GM04503 (cell line): ENCODE measurements at places on chromosomes 7 and 10.
A peak's percentile ranks its signal among the peaks of the same experiment; 100 is the strongest.

DNA sequence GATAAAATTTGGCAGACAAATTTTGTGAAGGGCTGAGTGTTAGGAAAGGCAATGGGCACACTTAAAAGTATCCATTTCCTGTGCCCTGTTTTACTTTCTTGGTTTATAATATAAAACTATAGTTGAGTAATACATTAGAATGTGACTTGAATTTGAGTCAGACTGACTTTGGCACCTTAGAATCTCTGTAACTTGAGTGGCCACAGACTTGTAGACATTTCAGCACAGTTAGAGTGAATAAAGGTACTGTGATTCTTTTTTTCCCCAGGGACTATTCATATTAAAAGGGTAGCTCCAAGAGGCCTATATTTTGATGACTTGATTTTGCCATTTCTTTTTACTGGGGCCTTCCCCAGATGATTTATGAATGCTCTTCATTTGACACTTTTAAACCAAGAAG lies 22.4 kb downstream of the GBF1 start:
- peak; percentile 44 for DNase-seq

DNA sequence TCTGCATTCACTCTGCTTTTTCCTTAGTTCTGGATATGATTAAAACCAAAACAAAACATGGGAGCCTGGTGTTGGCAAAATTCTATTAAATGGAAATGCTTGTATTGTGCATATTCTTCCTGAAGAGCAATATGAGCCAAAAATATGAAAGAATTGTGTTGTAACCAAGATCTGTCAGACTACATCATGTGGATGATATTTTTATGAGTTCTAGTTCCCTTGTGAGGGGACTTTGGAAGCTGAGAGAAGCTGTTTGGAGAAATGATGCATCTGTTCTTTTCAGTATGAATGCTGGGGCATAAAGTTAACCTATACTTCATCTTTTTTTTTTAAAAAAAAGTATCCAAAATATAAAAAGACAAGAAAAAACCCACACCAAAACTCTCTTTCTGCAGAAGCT lies 782.7 kb downstream of the ANKRD7 start:
- no peak for DNase-seq

DNA sequence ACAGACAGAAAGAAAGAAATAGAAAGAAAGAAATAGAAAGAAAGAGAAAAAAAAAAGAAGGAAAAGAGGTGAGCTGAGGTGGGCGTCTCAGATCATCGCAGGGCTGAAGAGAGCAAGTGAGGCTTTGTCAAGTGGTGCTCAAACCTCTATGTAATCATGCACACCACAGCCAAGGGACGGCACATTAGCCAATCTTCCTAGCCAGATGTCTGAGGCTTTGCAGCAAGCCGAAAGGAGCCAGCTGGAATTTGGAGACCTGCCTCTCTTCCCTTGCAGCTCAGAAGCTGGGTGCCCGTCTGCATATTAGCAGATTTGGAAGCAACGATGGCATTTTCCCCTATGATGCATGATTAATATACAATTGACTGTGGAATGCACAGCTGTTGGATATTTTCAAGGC lies 52.5 kb downstream of the ADRA2A start:
- DNase-seq: no peak

- peak; percentile 99 for DNase-seq
Measured at GRCh38 chr10:89373916-89374711, 3.7 kb upstream of the IFIT1B start.

- DNase-seq: no peak
Measured at GRCh38 chr7:113100121-113100603, 13.5 kb upstream of the GPR85 start.

GRCh38 chr10:16853809-16854208 lies 36.6 kb upstream of the RSU1 start:
- no peak for DNase-seq

GRCh38 chr7:128831178-128831993 lies 1.2 kb downstream of the FLNC start:
- DNase-seq: no peak

GRCh38 chr10:107814865-107815487 lies 650.5 kb upstream of the SORCS1 start:
- peak; percentile 1 for DNase-seq

- DNase-seq: peak; percentile 37
Measured at GRCh38 chr7:46058086-46058823, 137.2 kb upstream of the IGFBP3 start.

DNA sequence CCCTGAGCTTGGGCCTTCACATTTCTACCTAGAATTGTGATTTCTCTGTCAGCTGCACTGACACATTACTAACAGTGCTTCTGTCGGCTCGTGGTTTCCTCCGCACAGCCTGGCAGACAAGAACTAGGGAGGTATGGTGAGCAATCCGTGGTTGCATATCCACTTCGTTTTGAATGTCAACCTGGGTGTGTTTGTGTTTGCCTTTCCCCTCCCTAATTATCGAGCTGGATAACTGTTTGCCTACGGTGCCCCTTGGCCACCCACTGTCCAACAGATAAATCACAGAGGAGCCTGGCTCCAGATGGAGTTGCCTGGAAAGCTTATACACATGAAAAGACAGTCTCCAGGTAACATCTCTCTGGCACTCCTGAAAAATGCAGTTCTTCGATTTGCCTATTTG lies 228.8 kb downstream of the TRIL start:
- no peak for DNase-seq

- no peak for DNase-seq
Measured at GRCh38 chr10:47457826-47458225, 26.1 kb downstream of the ANXA8 start.

- no peak for DNase-seq
Measured at GRCh38 chr10:3573498-3573897, 211.5 kb downstream of the KLF6 start.

DNA sequence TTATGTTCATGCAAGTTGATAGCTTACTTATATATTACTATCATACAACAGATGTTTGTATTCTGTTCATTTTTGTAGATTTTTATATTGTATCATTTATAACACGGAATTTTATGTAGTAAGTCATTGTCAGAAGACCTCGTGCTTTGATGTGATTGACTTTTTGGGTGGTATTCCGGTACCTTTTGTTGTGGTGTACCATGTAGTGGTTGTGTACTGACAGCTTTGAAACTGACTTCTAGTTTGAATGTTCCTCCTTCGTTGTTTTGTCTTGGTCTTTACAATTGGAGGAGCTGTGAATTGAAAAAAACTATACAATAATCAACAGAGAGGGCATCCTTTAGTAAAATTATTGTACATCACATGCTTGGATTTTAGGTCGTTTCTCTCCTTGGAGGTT lies 61.5 kb downstream of the WAC start:
- DNase-seq: no peak

DNA sequence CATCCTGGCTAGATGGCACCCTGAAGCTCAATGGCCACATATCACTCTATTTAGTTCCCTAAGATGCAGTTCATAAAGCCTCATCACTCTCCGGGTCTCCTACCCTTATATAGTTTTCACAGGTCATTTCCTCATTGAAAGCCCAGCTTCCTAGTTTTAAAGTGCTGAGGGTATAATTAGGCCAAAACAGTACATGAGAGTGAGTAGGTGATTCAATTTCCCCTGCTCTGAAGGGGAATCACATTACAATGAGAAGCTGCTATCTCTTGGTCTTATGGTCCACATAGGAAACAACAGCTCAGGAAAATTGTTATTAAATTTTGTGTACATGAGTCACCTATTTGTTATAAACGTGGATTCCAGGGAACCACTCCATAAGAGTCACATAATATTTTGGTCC lies 162.0 kb downstream of the SEMA3E start:
- DNase-seq: no peak
